ENCODE measurements at places on chromosomes 2 and 18. TPM values are rescaled to one million over a fixed set of nuclear protein-coding genes. Genes with fewer than 3 reads are reported as not detected.

DNA sequence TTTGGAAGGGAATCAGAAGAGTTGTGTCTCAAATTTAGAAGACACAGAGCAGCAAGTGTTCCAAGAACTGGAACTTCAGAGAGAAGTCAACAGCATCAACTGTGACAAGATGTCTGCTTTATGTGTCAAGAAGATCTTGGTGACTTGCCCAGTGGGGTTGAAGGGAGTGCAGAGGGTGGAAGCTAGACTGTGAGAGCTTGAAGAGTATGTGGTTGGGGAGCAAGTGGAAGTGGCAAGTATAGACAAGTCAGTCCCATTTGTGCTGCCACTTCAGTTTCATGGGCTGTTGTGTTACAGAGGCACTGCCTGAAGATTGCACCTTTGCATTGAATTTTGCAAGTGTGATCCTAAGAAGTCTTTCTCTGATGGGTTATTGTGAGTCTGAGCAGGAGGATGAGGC, 68.7 kb upstream of the MC2R start:
- H3K4me3 ChIP-seq, result no peak overlapping the region
- peaks cover 13% of the 10 kb centered on the region for H3K27me3 ChIP-seq
- H3K36me3 ChIP-seq, result no peaks in the 10 kb centered on the region
- H3K27ac ChIP-seq, result no peak overlapping the region
- no peak for DNase-seq
- no peaks in the 10 kb centered on the region for H3K4me1 ChIP-seq

DNA sequence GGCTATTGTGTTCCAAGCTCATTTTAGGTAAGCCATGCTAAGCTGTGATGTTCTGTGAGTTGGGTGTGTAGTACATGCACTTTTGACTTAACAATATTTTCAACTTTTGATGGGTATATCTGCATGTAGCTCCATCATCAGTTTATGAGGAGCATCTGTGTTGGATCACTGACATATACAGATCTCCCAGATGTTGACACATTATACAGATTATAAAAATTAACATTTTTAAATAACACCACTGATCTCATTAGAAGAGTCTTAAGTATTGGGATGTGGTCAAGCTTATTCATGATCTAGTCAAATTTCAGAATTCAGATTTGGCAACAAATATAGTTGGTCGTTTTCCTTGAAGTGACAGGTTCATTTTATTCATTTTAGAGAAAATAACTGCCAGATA, 51.7 kb downstream of the CAB39 start:
- DNase-seq, result no peak
- peaks cover 82% of the 10 kb centered on the region for H3K36me3 ChIP-seq
- no peak overlapping the region for H3K27ac ChIP-seq
- peaks cover 69% of the 10 kb centered on the region for H3K4me1 ChIP-seq
- H3K4me3 ChIP-seq, result no peak overlapping the region

GRCh38 chr2:236799391-236800026, 229.9 kb downstream of the ACKR3 start:
- no peak for DNase-seq
- no peak overlapping the region for H3K4me3 ChIP-seq
- H3K27me3 ChIP-seq, result peaks cover 14% of the 10 kb centered on the region
- H3K27ac ChIP-seq, result no peak overlapping the region

DNA sequence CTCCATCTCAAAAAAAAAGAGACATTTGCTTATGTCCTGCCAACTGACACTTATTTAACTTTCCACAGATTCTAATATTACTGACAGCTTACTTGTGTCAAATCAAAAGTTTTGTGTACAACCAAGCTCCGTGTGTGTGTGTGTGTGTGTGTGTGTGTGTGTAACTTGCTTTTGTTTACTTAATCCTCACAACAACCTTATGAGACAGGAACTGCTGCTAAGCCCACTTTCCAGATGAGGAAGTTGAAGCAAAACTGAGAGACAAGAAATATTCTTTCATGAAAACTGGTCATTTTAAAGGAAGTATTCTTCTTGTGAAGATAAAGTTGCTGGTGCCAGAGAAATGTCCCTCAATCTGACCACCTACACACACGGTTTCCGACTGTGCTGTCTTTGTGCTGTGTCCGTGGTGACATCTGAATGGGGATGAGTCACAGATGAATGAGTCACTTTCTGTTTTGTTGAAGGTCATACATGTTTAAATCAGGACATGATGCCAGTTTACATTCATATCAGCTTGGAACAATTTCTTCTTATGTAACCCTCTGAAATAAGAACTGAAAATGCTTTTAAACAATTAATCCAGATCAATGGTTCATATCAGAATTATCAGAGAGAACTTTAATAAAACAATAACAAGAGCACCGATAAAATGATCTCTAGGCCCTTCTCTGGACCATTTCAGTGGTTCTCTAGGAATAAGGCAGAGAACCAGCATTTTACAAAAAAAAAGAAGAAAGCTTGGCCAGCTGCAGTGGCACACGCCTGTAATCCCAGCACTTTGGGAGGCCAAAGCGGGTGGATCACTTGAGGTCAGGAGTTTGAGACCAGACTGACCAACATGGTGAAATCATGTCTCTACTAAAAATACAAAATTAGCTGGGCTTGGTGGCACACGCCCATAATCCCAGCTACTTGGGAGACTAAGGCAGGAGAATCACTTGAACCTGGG, 95.5 kb downstream of the THNSL2 start:
- H3K27me3 ChIP-seq, result peaks cover 9% of the 10 kb centered on the region
- H3K4me3 ChIP-seq, result no peak overlapping the region
- H3K4me1 ChIP-seq, result peaks cover 5% of the 10 kb centered on the region

GRCh38 chr2:105675841-105676240, 68.9 kb upstream of the NCK2 start:
- no peaks in the 10 kb centered on the region for H3K27me3 ChIP-seq
- H3K4me3 ChIP-seq, result no peak overlapping the region
- peak overlapping the region; percentile 96 for H3K27ac ChIP-seq
- no peaks in the 10 kb centered on the region for H3K36me3 ChIP-seq
- peaks cover 33% of the 10 kb centered on the region for H3K4me1 ChIP-seq

DNA sequence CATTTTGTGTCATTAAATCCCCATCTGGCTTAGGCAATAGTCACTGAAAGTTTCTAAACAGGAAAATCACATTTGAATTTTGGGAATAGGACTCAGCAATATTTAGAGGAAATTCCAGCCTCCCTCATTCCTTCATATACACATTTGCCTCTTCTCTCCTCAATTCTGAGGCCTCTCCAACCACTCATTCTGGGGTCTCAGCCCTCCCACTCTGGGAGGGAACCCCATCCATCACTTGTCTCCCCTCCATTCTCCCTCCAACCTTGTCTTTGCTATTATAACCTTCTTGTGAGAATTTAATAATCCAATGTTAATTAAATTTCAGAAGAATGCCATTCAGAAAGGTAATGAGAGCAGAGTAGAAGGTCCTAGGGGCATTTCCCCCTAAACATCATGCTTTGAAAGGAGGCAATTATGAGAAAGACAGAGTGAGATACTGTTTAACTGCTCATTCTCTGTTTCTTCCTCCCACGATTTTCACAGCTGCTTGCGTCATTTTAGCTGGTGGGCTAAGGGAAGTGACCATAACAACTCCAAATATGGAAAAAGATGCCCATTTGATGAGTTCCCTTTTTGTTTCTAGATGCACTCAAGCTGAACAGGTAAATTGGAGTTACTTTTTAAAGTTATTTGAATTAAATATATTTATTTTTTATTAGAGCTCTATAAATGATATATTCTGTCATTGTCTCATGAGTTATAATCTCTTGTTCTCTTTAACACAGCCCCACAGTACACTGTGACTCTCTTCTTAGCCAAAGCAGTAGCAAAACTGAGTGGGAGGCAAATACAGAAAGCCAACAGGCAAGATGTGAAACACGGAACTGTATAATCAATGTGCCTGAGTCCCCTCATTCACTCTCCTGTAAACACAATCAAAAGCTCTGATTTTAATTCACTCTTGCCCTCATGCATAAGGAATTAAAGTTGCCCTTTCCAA, 135.1 kb downstream of the DLGAP1 start:
- H3K36me3 ChIP-seq, result no peaks in the 10 kb centered on the region
- H3K27me3 ChIP-seq, result no peaks in the 10 kb centered on the region
- no peaks in the 10 kb centered on the region for H3K4me1 ChIP-seq
- no peak for DNase-seq
- no peak overlapping the region for H3K4me3 ChIP-seq

PAPOLG gene
- total RNA-seq, result 14.2 TPM

SLC9A2 gene
- 0.04 TPM for total RNA-seq

Data from activated CD4-positive, alpha-beta T cell treated with anti-CD3 and anti-CD28 coated beads for 36 hours (primary cell).